ENCODE measurements at places on chromosomes 11 and 22.

GRCh38 chr11:134658481-134659225 is 246.6 kb upstream of the B3GAT1 start:
- DNase-seq, result no peak

DNA sequence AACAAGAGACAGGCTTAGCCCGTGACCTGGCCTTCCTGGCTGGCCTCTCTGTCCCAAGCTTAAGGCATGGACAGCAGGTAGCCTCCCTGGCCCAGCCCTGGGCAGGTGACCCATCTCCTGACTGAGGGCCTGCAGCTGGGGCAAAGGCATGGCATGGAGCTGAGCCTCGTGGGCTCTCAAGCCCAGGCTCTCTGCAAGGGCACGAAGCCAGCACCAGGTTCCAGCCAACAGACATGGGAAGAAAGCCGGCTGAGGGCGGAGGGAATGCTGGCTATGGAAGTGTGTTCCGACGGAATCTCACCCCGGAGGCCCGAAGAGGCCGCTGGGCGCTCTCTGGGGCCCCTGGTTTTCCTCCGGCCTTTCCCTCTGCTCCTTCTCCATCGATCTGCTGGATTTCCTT is 12.9 kb downstream of the DNAL4 start:
- DNase-seq, result no peak

DNA sequence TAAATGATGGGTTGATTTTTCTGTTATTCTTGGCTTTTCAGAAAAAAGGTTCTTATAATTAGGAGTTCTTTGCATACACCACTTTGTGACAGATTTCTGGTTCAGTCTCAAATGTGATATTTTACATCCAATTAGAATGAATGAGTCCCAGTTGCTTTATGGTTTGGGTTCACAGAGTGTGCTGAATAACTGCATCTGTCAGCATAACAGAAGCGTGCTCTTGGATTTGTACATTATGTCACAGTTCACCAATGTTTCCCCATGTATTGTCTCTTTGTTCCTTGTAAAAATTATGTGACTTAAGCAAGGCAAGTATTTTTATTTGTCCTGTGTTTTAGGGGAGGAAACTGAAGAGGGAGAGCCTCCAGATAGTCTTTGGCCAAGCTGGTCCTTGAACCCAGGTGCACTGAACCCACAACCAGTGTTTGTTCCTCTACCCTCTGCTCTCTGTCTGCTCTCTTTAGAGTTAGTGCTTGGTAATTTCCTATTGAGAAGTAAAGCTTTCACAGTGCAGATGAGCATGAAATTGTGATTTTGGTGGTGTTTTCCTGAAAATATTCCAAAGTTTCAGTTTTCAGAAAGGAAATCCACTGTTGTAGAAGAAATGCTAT is 107.5 kb downstream of the TBC1D22A start:
- DNase-seq, result no peak

DNA sequence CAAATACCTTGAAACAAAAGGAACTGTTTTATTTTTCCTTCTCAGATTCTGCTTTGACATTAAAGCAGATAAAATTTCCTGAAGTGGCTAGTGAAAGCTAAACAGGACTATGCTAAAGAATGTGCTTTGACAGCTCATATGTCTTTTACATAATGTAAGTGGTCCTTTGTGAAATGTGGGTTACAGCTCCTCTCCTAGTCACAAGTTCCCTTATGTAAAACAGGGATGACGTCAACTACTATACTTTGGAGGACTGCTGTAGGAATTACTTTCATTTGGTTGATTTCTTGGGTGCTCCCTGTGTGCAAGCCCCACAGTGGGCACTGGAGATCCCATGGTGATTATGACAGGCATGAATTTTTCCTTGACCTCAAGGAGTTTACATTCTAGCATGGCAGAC is 216.6 kb upstream of the NARS2 start:
- no peak for DNase-seq

DNA sequence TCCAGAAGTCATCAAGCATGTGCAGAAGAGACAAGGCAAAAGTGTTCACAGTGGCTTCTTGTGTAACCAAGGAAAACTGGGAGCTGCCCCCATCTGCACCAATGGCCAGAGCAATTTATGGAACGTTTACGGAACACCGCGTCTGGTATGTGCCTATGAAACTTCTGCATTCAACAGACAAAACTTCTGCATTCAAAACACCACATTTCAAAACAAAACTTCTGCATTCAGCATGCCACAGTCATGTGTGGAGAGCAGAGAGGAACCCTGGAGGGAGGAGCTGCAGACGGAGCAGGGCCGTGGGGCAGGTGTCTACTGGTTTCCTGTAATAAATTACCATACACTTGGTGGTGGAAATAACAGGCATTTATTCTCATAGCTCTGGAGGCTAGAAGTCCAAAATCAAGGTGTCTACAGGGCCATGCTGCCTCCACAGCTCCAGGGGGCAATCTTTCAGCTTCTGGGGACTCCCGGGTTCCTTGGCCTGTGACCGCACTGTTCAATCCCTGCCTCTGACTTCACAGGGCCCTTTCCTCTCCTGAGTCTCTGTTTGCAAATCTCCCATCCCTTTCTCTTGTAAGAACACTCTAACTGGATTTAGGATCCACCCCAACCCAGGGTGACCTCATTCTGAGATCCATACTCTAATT is 32.2 kb downstream of the RPL3 start:
- DNase-seq, result no peak

- no peak for DNase-seq
Measured at GRCh38 chr22:35509451-35509850, 31.2 kb upstream of the RASD2 start.

GRCh38 chr11:85889676-85890579 is 34.7 kb downstream of the CCDC83 start:
- no peak for DNase-seq

DNA sequence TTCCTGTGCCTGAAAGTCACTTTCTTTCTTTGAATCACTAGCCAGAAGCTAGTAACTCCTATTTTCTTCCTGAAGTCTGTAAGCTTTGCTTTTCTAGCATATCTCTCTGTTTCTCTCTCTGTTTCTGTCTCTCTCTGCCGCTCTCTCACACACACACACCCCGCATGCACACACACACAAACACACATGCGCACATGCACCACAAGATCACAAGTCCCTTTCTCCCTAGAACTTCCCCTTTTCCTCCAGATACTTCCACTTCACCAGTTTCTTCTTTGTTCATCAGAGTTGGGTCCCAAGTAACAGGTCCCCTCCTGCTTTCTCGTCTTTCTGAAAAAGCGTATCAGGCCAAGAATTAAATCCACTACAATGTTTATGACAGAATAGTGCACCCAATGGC is 148.5 kb upstream of the HSD17B12 start:
- DNase-seq, result no peak

DNA sequence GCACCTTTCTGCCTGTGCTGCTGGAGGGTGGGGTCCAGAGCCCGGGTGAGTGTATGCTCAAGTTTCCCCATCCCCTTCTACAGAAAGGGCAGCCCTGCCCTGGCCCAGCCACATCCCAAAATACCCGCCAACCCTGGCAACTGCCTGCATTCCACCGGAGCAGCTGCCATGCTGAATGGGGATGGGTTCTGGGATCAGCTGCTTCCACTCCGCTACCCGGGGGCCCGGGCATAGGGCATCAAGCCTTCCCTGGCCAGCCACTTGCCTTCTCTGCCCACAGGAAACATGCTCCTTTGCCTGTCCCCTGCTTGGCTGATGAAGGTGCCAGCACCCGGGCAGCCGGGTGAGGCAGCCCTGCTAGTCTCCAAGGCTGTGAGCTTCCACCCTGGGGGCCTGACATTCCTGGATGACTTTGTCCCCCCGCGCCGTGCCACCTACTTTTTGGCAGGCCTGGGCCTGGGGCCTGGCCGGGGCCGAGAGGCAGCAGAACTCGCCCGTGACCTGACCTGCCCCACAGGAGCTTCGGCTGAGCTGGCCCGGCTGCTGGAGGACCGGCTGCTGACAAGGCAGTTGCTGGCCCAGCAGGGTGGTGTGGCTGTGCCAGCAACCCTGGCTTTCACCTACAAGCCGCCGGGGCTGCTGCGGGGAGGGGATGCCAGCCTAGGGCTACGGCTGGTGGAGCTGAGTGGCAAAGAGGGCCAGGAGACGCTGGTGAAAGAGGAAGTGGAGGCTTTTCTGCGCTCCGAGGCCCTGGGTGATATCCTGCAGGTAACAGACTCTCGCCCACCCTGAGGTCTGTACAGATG is 3.2 kb downstream of the CARNS1 start:
- DNase-seq, result peak; percentile 26

DNA sequence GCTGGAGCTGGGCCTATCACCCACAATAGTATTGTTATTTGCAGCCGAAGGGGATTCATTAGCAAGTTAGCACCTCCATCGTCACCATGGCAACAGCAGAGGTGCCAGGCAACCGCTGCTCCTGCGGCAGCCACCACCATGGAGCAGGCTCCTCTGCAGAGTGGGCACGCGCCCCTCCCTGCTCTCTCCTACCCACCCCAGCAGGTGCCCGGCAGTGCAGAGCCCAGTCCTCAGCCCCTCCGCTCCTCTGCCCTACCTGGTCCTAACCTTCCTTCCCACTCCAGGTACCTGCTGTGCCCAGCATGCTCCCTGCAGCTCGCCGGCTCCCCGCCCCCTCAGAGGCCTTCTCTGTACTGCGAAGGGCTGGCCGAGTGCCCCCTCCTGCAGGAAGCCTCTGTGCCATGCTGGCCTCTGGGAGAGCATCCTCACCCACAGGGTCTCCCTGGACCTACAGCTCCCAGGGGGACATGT is 3.6 kb downstream of the DUSP8 start:
- peak; percentile 53 for DNase-seq

DNA sequence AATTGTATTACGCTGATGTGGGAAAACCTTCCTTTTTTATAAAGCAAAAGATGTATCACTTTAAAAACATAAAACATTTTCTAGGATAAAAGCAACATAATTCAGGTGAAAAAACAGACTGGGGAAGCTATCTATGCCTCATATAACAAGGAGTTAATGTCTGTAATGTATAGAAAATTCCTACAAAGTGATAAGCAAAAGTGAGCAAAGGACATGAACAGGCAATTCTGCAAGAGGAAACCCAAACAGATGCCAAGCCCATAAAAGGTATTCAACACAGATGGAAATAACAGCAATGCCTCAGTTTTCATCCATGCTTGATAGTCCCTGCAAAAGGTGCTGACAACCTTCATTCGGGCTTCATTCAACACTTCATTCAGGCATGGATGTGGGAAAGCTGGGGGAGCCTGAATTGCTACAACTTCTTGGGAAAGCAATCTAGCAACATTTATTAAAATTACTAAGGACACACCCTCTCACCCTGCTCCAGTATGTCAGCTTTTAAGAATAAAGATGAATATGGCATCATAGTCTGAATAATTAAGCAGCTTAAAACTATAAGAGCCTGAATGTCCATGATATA is 39.3 kb downstream of the KCNQ1OT1 start:
- no peak for DNase-seq

- no peak for DNase-seq
Measured at GRCh38 chr22:22345781-22346180, 101.2 kb downstream of the VPREB1 start.

DNA sequence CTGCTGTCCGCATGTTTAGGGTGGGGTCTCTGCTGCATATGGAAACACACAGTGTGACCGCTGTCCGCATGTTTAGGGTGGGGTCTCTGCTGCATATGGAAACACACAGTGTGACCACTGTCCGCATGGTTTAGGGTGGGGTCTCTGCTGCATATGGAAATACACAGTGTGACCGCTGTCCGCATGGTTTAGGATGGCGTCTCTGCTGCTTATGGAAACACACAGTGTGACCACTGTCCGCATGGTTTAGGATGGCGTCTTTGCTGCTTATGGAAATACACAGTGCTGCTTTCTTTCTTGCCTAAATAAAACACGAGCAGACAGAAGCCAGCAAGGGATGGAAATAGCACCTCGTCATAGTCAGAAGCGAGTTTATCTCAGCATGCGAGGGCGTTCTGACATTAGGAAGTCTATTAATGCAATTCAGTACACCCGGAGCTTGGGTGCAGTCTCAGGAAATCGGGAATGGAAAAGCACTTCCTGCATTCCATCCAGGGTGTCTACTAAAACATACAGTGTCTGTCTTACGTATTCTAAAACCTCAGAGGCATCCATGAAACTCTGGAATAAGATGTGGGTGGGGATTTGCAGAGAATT is 32.6 kb upstream of the TOLLIP start:
- no peak for DNase-seq

DNA sequence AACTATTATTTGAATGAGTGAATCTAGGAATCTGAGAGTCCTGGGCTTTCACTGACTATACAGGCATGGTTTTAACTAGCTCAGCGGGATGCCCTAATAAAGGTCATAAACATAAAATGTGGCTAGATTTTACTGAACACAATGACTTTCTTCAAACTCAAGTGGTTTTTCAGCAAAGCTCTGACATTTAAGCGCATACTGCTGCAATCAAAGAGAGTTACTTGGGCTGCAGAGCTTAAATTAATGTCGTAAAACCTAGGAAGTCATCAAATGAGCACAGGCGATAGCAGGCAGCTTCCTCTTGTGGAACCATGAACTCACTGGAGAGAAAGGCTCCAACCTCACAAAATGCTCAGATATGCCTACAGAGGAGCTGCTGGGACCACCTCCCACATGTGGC is 6.7 kb downstream of the CSNK2A3 start:
- no peak for DNase-seq

Data from activated CD8-positive, alpha-beta memory T cell treated with anti-CD3 and anti-CD28 coated beads, Interleukin-2, amount 50 U/mL, for 4 hours (primary cell).